ENCODE measurements at places on chromosomes 11 and 22.

DNA sequence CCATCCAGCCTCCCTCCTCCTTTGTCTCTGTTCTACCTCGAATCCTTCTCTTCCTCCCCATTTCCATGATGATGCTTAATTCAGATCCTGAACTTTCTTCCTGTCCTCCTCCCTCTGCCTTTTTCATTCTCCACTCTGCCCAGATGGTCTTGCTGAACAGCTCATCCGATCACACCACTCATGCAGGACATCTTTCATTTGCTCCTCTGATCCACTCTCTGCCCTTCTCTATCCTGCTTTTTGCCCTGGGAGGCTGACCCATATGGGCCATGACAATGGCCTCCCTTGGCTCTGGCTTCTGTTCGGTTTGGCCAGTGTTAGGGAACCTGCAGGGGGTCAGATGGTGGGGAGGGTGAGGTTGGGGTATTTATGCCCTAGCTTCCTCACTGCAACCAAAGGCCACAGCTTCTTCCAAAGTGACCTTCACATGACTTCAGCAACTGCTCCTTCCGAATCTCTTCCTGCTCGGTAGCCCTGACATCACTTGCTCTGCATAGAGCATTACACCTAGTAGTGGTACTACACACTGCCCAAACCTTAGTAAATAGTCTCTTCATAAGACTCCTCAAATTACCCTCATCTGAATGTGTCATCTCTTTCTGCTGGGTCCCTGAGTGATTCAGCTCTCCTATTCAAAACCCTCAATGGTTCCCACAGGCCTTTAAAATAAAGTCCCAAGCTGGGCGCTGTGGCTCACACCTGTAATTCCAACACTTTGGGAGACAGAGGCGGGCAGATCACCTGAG is 32.7 kb upstream of the MICAL2 start:
- no peak for DNase-seq

DNA sequence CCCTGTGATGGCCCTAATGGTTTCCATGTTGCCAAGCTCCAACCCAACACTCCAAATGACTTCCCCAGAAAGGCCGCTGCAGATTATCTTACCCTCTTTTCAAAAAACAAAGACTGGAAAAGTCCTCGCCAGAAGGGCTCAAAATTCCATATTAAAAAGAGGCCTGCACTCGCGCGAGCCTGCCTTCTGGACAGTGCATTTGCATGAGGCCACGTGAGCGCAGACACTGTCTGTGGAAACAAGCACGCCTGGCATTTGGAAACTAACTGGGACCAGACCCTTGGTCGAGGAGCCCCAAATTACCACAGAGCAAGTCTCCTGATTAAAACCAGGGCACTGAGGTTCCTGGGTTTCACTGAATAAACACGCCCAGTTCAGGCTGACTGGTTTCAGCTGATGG is 42.9 kb downstream of the ABTB2 start:
- no peak for DNase-seq

- DNase-seq: no peak
Observed at GRCh38 chr11:126111458-126112116, 48.9 kb upstream of the CDON start.

DNA sequence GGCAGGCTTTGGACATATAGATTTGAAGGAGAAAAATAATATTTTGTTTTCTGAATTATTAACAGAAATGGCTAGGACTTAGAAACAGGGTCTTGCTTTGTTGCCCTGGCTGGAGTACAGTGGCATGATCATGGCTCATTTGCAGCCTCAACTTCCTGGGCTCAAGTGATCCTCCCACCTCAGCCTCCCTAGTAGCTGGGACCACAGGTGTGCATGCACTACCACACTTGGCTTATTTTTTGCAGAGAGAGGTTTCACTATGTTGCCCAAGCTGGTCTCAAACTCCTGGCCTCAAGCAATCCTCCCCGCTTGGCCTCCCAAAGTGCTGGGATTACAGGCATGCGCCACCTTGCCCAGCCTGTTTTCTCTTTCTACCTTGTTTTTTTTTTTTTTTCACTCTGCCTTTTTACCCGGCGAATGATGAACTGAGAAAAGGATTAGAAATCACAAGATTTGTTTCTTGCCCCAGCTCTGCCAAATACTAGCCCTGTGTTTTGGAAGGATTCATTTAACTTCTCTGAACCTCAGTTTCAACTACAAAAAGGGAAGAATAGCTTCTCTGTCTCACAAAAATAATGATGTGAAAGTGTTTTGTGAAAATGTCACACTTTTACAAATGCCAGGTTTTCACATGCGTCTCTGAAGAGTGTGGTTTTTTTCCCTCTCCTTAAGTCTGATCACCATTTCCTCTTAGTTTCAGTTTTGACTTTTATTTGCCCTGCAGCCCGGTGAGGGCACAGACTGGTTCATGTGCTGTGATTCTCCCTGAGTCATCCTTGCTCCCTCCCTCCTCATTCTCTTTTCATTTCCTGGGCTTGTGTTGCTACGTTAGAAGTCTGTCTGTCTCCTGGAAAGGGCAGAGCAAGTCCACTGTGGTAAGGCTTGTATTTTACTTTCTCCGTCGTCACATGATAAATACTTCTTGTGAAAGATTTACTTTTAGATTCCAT is 67.7 kb downstream of the BCL2L13 start:
- peak; percentile 72 for DNase-seq

- DNase-seq: no peak
Observed at GRCh38 chr22:41557401-41558240, 3.2 kb upstream of the CSDC2 start.

DNA sequence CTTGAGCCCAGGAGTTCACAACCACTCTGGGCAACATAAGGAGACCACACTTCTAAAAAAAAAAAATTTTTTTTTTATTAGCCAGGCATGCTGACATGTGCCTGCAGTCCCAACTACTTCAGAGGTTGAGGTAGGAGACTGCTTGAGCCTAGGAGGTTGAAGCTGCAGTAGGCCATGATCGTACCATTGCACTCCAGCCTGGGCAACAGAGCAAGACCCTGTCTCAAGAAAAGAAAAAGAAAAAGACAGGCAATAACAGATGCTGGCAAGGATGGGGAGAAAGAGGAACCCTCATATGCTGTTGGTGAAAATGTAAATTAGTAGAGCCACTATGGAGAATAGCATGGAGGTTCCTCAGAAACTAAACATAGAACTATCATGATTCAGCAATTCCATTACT is 64.8 kb downstream of the PAK1 start:
- DNase-seq: no peak

DNA sequence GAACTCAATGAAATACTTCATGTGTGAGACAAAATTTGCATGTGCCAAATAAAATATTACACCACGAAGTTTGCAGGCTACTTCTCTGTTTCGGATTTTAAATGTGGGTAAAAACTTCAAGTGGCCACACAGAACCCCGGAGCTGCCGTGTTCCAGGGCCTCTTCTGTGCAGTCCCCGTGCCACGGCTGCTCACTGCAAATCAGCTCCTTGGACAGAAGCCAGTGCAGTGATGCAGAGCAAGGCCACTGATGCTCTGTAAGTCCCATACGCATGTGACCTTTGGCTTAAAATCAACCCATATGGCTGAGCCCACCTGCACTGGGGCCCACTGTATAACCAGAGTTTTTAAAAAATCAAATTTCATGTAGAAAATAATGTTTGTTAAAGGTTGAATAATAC is 1309.4 kb downstream of the TBC1D22A start:
- DNase-seq: no peak

- peak; percentile 83 for DNase-seq
Observed at GRCh38 chr11:117919781-117920221, 9.4 kb downstream of the TMPRSS13 start.

- no peak for DNase-seq
Observed at GRCh38 chr11:35150454-35150853, 11.5 kb downstream of the CD44 start.

DNA sequence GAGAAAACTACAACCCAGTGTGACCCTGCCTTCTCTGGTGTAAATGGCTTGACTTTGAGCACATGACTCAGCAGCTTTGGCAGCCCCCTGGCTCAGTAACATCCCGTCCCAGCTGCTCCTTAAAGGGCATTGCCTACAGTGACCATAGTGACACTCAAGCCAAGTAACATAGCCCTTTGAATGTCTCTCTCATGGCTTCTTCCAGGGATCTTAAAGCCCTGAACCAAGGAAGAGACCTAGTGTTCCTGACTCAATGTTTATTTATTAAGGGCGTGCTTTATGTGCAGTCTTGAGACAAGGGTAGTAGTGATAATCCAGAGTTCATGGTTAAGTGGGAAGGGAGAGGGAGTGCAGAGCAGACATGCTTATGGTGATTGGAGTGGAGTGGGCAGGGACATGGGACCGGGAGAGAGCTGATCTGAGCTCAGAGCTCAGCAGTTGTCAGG is 125.7 kb downstream of the PARVA start:
- DNase-seq: peak; percentile 76

DNA sequence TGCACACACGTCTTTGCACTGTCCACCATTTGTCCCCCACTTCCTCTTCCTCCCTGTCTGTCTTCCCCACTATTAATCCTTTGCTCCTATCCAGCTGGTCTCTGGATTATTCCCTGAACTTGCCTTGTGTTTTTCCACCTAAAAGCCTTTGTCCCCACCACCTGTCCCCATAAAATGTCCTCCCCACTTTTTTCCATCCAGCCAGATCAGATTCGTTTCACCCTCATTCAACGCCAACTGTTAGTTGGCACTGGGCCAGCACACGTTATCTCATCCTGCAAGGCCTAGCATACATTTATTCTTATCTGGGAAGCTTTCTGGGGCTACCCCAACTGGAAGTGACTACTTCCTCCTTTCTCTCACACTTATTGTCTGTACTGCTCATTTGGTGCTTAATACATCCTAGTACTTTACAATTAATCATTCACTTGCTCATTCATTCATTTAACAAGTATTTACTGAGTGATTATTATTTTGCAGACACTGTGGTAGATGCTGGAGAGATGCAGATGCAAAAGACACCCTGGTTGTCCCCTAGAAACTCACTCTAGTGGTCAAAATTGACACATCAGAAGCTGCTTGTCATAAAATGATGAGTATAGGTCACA is 96.2 kb downstream of the RASSF10 start:
- DNase-seq: peak; percentile 84

- DNase-seq: no peak
Observed at GRCh38 chr22:20063271-20064139, 16.5 kb upstream of the DGCR8 start.

DNA sequence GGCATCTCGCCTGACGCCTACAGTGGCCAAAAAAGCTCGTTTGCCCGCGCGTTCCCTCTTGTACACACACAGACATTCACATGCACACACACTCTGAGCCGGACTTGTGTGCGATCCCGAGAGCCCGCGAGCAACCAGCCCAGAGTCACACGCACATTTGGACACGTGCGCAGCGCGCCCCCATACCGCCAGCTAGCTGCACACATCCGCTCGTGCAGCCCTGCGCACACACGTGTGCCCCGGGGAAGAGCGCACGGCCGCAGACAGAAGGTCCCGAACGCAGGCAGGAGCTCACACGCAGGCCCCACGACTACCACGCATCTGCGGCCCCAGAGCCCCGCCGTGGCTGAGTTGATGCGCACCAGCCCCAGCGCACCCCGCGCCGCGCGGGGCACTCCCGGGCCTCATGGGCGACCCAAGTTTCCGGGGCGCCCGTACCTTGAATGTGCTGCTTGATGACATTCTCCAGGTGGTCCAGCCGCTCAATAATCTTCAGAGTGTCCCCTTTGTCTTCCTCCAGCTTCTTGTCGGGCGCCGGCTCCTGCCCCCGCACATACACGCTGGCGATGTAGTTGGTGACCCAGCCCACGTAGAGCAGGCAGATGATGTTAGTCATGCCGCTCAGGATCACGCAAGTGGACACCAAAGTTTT is 758 bp downstream of the GALNT18 start:
- DNase-seq: peak; percentile 54

DNA sequence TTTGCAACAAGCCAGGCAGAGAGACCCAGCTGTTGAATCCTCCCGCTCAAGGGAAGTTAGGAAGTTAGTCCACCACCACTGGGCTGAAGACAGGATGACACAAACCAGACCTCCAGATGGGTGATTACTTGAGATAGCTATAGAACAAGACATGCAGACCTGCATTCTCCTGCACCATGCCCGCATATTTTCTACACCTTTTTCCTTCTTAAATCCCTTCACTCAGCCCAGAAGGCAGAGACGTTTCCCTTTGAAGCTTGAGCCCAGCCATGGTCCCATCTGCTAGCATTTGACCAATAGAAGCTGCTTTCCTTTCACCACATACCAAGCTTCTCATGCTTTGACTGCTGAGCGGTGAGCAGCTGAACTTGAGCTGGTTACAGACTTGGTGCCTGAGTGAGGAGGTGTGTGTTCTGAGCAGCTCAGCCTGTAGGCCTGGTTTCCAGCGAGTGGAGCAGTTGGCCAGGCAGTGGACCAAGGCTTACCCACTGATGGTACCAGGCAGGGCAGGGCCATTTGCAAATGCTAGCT is 29.2 kb upstream of the CBX6 start:
- DNase-seq: no peak

GRCh38 chr11:120571476-120571875 is 59.9 kb downstream of the GRIK4 start:
- DNase-seq: no peak

DNA sequence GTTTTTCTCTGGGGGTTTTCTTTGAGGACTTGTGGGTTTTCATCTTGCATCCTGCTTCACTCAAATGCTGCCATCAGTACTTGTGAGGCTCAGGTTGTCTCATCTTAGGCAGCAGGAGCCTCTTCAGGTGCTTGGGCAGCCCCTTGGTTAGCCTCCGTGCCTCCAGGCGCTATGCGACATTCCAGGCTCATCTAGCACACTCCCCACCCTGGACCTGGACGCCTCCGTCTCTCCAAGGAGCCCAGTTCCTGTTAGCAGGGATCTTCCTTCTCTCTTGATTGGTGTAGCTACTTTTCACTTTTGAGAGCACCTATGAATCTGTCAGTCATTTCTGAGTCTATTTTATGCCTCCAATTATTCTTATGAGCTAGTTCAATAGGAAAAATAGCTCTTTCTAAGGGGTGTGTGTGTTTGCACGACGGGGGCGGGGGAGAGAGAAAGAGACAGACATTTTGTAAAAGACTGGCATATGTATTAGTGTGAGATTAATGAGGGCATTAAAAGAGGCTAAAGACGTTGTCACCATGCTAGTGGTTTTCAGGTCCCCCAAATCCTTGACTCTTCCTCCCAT is 7.8 kb downstream of the TUBA8 start:
- no peak for DNase-seq

DNA sequence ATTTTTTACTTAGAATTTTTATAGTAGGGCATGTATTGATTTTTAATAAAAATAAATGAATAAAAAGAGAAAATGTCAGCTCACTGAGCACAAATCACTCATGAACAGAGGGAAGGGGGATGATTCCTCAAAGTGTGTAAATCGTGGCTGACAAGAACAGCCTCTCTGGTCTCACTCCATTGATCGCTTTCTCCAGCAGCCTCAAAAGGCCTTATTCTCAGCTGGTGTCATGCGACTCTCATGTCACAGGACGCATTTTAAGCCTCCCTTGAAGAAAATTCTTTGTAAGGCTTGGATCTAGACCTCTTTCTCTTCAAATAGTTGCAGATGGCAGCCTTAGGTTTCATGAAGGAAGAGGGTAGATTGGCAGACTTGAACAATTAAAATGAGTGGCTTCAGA is 33.9 kb upstream of the SLC5A12 start:
- no peak for DNase-seq

GRCh38 chr11:125346179-125346530 is 149.9 kb downstream of the FEZ1 start:
- no peak for DNase-seq

- DNase-seq: no peak
Observed at GRCh38 chr11:9973921-9974320, 310.0 kb downstream of the SWAP70 start.

Measured in large intestine (tissue), 12 donors.